Stimulated activated CD4-positive, alpha-beta T cell treated with anti-CD3 and anti-CD28 coated beads, Interleukin-15, amount 100 ng/mL, for 24 hours (primary cell): ENCODE measurements at places on chromosomes 3 and 15.

DNA sequence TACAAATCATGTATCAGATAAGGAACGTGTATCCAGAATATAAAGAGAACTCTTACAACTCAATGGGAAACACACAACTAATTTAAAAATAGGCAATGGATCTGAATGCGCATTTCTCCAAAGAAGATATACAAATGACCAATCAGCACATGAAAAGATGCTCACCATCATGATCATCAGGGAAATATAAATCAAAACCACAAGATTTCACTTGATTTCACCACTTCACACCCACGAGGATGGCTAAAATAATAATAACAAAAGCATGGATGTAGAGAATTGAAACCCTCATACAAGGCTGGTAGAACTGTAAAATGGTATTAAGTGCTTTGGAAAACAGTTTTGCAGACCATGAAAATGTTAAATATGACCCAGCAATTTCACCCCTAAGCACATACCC lies 26.7 kb upstream of the SLC12A8 start:
- no peak for DNase-seq

DNA sequence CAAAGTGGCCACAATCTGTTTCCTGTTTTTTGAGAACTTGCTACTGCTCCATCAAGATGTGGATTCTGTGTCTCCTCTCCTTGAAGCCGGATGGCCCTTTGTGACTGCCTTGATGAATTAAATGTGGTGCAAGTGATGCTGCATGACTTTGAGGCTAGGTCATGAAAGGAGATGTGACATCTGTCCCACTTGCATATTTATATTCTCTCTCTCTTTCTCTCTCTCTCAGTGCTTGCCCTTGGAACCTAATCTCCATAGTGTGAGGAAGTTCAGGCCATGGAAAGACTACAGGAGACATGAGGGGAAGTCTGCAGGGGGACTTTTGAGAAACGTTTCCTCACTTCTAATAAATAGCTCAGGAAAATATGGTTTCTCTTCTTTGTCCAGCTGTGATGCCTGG lies 50.0 kb upstream of the ADPGK start:
- DNase-seq: no peak

- no peak for DNase-seq
These were observed 49.8 kb upstream of the SSR3 start for GRCh38 chr3:156604642-156605144.

DNA sequence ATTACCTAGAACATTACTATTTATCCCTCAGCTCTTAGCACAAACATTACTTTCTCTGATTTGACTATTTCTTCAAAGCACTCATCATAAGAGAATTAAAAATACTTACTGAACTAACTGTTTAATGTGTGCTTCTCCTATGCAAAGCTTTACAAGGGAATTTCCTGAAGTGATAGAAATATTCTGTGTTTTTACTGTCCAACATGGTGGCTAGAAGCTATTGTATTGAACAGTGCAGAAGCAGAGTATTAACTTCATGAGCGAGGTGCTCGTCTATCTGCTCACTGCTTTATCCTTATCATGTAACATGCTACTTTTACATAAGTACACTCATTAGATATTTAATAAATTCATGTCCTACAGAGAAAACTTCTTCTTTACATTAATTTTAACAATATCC lies 239.1 kb downstream of the ISL2 start:
- no peak for DNase-seq
